ENCODE measurements at places on chromosomes 6 and 20.
A peak's percentile ranks its signal among the peaks of the same experiment; 100 is the strongest.

DNA sequence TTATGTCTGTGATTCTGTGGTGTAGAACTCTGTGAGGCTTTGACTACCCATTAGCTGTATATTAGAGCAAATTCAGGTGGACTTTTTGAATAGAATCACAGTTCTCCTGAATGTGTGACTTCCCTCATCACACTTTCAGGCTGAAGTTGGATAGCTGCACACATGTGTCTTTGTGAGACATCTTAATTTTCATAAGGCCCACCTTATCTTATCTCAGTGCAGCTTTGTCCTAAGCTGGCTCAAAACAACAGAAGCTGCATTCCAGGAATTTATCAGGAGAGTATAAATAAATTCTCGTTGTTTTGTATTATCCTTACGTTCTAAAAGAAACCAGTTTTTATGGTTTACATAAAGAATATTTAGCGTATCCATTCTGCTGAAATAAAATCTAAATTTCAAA is 26.2 kb upstream of the SLC35D3 start:
- DNase-seq = no peak

GRCh38 chr6:79421001-79421411 is 116.2 kb downstream of the LCA5 start:
- DNase-seq = no peak

GRCh38 chr20:13610184-13610583 is 28.5 kb downstream of the TASP1 start:
- DNase-seq = peak; percentile 14

DNA sequence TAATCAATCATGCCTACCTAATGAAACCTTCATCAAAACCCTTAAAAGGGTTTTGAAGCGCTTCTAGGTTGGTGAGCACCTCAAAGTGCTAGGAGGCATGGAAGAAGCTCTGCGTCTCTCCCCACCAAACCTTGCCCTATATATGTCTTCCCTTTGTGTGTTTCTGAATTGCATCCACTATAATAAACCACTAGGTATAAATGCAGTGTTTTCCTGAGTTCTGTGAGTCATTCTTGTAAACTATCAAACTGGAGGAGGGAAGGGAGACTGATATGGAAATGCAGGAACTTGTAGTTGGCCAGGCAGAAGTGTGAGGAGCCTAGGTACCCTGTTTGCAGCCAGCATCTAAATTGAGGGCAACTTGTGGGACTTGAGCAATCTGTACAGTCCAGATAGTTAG is 698.8 kb downstream of the DOK5 start:
- DNase-seq = no peak

All from Kasumi-1 (cell line).